ENCODE measurements at places on chromosomes 12 and 14.

DNA sequence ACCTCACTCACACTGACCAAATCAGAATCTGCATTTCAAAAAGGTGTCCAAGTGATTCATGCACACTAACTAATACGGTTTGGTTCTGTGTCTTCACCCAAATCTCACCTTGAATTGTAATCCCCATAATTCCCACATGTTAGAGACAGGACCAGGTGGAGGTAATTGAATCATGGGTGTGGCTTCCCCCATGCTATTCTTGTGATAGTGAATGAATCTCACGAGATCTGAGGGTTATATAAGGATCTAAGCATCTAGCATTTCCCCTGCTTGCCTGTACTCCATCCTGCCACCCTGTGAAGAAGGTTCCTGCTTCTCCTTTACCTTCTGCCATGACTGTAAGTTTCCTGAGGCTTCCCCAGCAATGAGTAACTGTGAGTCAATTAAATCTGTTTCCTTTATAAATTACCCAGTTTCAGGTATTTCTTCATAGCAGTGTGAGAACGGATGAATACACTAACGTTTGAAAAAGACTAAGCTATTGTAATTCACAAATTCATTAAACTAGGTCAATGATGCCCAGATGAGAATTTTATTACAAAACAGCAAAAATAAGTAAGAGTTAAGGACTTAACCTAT lies 759.1 kb downstream of the GALC start:
- no peak for DNase-seq

DNA sequence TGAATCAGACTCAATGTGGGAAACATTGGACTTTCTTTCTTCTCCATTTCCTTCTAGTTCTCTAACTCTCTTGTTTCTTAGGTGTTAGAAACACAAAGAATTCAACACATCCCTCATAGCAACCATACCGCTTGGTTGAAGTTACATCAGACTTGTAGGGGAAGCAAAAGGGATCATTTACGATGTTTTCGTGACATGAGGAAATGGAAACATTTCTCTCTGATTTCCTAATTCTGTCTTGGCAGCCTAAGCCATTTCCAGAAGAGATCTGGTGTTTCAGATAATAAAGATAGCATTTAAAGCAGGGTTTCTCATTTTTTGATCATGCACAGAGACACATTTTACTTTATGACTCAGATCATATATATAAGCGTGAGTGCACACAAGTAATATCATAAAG lies 202.0 kb downstream of the TMEM132C start:
- no peak for DNase-seq

DNA sequence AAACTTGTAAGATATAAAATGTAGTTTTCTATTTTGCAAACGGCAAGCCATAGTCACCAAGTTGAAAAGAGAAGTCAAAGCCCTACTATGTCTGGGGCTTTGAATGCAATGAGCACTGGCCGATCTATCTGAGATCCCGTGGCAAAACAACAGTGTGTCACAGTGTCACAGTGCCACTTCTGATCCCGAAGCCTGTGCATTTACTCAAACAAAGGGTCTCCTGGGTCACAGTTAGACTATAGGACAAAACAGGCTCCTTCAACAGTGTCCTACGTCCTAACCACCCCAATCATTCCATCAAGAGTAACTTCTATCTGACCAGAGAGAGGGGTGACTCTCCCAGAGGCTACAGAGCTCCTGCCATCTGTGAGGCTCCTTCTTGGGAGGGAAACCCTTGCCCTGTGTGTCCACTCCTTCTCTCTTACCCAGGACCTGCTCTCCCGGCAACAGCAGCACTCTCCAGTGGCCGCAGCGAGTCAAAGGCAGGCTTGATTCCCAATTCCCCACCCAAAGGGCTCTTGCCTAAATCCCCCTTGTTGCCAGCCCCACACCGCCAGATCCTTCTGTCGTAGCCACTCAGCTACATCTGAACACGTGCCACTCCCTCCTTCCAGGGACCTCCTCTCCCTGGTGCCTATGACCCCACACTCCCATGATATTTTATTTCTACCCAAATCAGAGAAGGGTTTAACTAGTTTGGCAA lies 14.0 kb upstream of the SELPLG start:
- DNase-seq = no peak

DNA sequence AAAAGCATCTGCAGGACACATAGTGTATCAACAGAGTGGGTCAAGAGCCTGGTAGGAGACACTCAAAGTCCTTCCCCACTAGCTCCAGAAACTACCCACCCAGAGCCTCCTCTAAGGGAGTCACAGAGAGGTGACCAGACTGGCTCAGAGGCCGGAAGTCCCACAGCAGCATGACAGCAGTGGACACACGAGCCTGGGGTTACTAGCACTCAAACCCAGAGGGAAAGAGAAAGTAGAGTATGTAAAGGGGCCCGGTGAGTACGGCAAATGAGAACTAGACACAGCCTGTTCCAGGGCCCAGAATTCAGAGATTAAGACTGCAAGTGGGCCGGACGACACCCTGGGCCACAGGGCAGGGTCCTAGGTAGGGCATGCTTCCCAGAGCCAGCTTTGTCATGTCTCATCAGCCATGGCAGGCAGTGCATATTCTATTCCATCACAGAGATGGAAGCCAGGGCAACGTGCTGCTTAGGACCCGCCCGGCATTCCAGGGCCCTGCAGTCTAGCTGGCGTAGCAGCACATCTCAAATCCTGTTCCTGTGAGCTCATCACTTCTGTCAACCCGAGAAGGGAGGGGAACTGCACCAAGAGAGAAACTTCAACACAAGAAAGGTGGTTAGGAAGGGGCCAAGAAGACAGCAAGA lies 4.2 kb downstream of the IFFO1 start:
- no peak for DNase-seq
